Activated CD4-positive, alpha-beta T cell treated with anti-CD3 and anti-CD28 coated beads, Interleukin-2, amount 50 U/mL, for 24 hours (primary cell): ENCODE measurements at places on chromosomes 5 and 9.

DNA sequence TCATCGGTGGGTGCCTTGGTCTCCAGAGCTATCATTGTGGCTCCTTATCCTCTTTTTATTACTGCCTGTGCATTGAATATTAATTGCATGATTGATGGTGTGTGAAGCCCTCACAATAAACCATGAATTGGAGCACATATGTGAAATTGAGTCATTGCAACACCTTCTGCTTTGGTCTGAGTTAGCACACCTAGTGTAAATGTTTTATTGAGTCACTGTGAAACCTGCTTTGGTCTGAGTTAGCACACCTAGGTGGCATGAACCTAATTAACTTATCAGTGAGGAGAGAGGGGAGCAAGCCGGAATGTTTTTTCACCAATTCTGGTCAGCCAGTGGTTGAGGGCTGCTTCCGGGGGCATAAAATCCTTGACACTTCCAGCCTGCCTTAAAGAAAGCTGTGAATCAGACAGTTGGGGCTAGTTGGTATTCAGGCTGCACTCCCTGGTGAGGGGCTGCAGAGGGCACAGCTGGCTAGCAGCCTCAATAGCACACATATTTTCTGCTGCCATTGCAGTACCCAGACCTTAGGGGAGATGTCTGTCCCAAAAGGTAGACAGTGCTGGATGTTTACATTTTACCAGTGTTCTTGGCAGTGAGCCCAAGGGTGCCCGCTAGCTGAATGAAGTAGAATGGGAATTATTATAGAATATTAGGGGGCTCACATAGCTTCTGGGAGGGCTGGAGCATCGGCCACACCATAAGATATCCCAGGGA lies 76.5 kb upstream of the GOLM1 start:
- no peak for DNase-seq

GRCh38 chr5:100855937-100856430 lies 47.1 kb downstream of the ST8SIA4 start:
- DNase-seq, result no peak

DNA sequence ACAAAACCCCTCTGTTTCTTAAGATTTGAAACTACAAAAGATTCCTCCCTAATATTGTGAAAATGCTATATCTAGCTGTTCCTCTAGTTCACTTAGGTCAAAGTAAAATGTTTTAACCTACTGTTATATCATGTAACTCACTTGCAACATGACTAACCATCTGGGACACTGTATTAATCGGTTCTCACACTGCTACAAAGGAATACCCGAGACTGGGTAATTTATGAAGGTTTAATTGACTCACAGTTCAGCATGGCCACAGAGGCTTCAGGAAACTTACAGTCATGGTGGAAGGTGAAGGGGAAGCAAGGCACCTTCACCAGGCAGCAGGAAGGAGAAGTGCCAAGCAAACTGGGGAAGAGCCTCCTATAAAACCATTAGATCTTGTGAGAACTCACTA lies 34.7 kb downstream of the DIMT1 start:
- DNase-seq, result no peak

DNA sequence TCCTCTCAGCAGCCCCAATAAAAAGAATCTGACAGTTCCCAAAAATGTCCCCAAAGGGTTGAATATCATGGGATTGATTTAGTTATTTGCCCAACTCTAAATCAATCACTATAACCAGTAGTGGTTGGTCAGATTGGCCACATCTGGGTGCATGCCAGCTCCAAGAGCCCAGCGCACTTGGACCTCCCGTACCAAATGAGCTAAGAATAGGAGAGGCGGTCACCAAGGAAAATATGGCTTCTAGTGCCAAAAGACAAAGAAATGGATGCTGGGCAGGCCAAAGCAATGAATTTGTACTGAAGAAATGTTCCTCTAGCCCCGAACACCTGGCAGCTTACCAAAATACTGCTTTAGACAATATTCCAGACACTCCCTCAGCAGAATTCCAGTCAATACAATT lies 80.3 kb downstream of the RCL1 start:
- no peak for DNase-seq
